SJCRH30 (cell line): ENCODE measurements at places on chromosomes 1 and 21. TPM values are rescaled to one million over a fixed set of nuclear protein-coding genes. Genes with fewer than 3 reads are reported as not detected.

DNASE2B gene
- total RNA-seq: not detected in 2 replicates

C1orf87 gene
- not detected in 2 replicates for total RNA-seq

NR1I3 gene
- total RNA-seq: not detected in 2 replicates

PDE4B gene
- 1.5 and 2.6 TPM in 2 replicates for total RNA-seq

F3 gene
- 13.2 and 13.8 TPM in 2 replicates for total RNA-seq
